ENCODE measurements at places on chromosomes 13 and 19.

- no peak for DNase-seq
Measured at GRCh38 chr13:28730762-28731161, 12.0 kb upstream of the SLC46A3 start.

GRCh38 chr13:66553391-66553790 lies 676.7 kb downstream of the PCDH9 start:
- DNase-seq, result no peak

GRCh38 chr19:21921691-21922180 lies 85.8 kb upstream of the ZNF43 start:
- no peak for DNase-seq

DNA sequence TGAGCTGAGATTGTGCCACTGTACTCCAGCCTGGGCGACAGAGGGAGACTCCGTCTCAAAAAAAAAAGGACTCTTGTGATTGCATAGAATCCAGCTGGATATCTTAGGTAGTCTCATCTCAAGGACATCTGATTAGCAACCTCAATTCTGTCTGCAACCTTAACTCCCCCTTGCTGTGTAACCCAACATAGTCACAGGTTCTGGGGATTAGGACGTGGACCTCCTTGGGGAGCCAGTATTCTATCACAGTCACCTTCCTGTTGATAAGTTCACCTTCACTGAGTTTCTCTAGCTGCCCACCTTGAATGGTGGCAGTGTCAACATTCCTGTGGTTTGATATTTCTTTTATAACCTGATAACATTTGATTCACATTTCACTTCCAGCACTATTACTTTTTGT lies 27.2 kb downstream of the GPR18 start:
- no peak for DNase-seq

- DNase-seq, result peak; percentile 84
Measured at GRCh38 chr19:2949939-2950285, 5.1 kb upstream of the ZNF77 start.

Measured in heart right ventricle (tissue), 16 donors.